Activated gamma-delta T cell treated with Interleukin-2 at 50 U/mL for 16 hours (primary cell): ENCODE measurements at places on chromosomes 6 and 20.

DNA sequence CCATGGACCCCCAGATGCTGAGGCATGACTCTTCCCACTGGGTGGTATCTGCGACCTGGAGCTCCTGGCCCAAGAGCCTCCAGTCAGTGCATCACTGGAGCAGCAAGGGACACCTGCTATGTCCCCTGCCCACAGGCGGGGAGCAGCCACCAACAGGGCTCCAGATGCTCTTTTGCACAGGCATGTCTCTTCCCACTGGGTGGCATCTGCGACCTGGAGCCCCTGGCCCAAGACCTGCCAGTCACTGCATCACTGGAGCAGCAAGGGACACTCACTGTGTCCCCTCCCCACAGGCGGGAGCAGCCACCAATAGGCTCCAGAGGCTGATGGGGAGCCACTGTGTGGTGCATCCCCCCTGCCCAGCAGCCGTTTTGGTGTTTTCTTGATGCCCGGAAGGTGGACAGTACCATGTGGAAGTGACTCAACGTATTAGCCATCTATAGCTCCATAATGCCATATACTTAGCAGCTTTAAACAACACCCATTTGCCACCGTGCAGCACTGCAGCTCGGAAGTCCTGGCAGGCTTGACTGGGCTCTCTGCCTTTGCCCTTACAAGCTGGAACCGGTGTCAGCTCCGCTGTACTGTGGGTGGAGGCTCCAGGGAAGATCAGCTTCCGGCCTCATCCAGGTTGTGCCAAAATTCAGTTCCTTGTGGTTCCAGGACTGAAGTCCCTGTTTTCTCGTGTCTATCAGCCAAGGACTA, 124.9 kb upstream of the CST7 start:
- no peak for DNase-seq

DNA sequence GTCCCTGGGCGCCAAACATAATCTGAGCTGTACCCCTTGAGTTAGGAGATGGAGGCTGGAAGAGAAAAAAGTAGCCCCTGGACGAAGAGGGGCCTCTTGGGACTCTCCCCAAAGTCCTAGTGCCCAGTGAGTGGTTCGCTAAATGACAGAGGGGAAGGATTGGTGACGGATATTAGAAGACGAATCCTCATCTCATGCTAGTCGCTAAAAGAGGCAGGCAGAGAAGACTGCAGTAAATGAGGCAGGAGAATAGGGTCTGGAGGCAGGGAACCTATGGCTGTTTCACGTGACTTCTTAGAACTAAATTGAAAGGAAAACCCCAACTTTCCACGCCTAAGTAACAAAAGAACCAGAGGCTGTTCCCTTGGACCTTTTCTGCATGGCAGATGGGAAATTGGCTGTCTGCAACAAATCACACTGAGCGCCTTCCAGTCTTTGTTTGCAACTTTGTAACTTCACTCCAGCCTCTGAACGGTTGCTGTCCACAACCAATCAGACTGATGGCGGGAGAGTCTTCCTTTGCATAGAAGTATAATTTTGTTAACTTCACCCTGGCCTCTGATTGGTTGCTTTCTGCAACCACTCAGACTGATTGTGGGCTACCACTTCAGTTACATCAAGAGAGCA, 731 bp upstream of the RBL1 start:
- DNase-seq = no peak

DNA sequence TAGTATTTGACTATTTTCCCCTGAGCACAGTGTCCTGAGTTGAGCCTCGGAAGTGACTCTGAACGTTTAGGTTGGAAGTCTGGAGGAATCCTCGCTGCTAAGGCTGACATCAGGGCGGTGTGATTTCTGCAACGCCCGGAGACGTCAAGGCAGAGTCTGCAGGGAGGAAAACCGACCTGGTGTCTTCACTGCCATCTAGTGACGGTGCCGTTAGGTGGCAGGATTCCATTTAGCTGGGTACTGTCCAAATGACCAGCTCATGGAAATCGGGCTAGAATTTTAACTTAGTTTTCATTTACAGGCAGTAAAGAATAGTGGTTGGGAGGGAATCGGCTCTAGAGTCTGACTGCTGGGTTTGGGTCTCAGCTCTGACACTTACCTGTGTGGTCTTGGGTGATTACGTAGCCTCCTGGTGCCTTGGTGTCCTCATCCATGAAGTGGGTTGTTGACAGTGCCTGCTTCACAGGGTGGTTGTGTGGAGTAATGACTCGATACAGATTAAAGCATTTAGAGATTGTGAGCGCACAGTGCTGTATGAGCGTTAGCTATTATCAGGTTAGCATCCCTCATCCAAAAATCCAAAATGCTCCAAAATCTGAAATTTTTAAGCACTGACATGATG, 35.0 kb downstream of the FOXF2 start:
- DNase-seq = no peak

- no peak for DNase-seq
These were observed 291.3 kb upstream of the PRDM1 start for GRCh38 chr6:105794870-105795269.

- DNase-seq = no peak
These were observed at the start of gene R3HDML for GRCh38 chr20:44336725-44337380. Gene R3HDML (plus strand): TSS chr20:44337043. CDS start chr20:44337158, 115 bp downstream.

- DNase-seq = no peak
These were observed 203.9 kb downstream of the HAO1 start for GRCh38 chr20:7736336-7736735.

- DNase-seq = no peak
These were observed 32.6 kb downstream of the KCNQ2 start for GRCh38 chr20:63439866-63440265.

DNA sequence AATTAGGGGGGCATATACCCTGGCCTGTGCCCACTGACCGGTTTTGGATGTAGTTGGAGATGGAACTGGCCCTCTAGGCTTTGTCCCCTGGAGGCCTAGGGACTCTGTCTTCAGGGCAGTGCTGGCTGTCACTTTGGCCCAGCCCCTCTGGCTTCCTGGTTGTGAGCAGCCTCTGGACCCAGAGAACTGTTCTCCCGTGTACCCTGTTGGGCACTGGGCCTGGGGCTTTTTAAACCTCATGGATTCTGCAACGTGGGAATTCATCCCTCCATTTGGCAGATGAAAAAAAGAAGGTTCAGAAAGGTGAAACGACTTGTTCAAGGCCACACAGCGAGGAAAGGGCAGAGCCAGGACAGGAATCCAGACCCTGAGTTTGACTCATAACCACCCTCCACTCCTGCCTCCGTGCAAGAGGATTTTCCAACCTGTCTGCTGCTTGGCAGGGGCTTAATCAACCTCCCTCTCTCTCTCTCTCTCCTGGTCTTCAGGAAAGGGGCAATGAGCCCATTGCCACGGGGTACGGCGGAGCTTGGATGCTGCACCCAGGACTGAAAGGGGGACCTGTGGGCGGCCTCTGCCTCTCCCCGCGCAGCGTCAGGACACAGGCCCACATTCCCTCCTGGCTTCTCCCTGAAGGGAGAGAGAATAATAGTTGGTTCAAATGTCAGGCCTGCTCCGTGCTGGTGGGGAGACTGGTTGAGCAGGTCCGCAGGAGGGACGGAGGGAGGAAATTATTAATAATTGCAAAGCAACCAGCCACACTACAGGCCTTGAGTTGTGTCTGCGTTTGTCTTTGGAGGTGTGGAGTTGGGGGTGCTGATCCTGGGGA, 56.0 kb downstream of the CEBPB start:
- no peak for DNase-seq

DNA sequence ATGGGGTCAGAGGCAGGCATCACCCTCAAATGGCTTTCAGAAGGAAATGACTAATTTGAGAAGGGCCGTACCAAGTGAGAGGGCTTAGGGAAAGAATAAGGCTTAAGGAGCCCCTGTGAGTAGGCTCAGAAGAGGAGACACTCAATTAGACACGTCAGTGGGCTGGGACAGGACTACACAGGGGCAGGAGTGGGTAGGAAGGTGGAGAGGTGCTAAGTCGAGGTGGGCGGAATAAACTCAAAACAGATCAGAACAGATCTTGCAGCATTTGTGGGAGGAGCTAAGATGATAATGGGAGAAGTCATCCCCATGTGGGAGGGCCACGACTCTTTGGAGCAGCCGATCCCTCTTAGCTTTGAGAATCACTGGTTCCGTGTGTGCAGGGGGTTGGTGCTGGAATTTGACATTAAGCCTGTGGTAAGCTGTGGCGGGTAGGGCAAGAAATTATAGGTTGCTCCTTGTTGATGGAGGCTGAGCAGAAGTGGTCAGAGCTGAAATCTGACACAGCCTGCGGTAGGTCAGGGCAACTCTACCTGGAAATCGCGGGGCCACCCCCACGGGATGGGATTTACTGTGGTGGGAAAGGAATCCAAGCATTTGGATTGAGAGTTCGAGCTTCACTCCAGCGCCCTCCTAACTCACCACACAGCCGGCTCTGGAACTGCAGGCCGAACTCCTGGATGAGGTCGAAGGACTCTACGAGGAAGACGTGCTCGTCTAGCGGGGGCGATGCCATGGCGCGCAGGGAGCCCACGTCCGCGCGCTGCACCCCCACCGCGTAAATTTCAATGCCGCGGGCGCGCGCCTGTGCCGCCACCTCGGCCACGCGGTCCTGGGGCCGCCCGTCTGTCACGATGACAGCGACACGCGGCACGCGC, 2.8 kb upstream of the RBPJL start:
- DNase-seq = no peak

GRCh38 chr6:142696123-142697000, 248.6 kb downstream of the HIVEP2 start:
- DNase-seq = no peak

- DNase-seq = no peak
These were observed 95.3 kb downstream of the NFATC2 start for GRCh38 chr20:51447097-51447764.

GRCh38 chr6:35943390-35943789, 22.5 kb upstream of the SRPK1 start:
- DNase-seq = no peak

- no peak for DNase-seq
These were observed 197.6 kb upstream of the THBS2 start for GRCh38 chr6:169451065-169451838.

DNA sequence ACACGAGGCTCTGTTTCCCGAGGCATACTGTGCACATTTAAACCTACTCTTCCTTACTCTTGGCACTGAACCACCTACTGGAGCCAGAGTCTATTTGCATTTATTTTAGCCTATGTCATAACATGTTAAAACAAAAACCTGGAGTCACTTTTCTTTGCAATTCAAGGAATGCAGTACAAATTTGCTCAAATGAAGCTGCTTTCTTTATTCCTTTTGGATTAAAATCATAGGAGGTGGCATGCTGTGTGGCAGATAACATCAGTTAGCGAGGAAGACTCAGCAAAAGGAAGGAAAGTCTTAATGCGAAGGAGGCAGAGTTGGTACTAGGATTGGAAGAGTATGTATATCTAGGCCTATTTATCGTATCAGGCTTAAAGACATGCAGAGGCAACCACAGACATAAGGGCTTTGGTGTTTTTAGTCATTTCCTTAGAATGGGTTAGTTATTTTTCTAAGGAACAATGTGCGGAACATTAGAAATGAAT, 92.9 kb downstream of the SAMD3 start:
- no peak for DNase-seq

DNA sequence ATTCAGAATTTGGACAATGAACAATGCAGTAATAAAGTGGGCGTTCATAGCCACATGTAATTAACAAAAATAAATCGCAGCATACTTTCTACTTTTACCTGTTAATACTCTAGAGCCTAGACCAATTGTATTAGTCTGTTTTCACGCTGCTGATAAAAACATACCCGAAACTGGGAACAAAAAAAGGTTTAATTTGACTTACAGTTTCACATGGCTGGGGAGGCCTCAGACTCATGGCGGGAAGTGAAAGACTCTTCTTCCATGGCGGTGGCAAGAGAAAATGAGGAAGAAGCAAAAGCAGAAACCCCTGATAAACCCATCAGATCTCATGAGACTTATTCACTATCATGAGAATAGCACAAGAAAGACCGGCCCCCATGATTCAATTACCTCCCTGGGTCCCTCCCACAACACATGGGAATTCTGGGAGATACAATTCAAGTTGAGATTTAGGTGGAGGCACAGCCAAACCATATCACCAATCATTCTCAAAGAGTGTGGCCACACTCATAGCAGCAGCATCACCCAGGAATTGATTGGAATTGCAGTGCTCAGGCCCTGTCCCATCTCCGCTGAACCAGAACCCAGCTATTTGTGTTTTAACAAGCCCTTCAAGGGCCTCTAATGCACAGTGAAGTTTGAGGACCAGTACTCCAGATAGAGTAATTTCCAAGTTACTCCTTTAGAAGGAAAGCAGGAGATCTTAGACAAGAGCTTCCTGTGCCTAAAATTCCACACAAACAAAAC, 650.0 kb downstream of the KIF16B start:
- no peak for DNase-seq

- DNase-seq = no peak
These were observed 9.3 kb downstream of the TRAPPC3L start for GRCh38 chr6:116536216-116536621.

DNA sequence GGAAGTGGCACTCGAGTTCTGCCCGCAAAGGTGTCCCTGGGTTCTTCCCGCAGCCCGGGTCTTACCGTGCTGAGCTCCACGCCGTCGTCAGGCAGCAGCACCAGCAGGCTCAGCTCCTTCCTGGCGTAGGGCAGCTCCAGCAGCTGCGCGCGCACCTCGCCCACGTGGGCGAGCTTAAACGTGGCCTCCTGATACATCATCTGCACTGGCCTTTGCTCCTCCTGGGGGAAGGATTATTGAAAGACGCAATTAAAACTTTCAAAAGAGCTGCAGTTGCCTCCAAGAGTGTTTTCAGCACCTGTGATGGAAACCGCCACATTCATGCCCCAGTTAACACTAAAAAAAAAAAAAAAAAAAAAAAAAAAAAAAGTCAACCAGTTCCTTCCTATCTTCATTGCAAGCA, 11.3 kb downstream of the SERPINB9 start:
- no peak for DNase-seq

- DNase-seq = no peak
These were observed 60.6 kb downstream of the ADNP start for GRCh38 chr20:50870561-50871161.

DNA sequence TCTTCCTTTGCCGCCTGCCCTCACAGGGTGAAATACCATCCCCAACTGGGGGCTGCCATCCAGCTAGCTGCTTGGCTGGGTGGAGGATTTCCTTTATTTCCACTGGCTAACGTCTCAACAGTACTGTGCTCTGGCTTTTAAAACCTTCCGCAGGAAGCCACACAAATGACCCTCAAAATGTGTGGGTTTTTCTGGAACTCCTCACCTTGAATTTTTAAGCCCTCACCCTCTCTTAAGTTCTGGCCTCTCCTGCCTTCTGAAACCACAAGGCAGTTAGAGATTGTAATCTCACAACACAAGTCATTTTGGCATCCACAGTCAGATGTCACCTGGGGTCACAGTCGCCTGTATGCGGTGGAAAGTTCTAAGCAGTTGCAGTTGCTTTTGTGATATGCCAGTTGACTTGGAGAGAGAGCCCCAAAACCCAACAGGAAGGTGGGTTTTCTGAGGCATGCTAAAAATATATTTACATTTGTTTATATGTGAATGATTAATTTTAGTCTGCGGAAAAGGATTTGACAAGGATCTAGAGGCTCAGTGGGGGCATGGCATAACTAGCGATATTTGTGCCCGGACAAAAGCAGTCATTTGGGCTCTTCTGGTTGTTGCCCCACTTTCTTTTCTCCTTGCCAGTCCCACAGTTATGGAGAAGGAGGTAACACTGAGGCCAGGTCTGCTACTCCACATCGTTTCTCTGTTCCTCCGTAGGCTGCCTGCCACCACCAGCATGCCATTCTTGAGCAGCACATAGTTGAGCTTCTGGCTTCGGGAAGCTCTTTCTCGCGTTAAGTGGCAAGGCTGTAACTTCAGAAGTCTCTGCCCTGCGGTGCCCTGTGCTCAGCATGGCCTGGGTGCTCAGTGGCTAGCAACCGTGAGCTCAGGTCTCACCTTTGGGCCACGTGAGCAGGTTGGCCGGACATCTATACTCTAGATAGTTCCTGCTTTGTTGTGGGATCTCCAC, 335.3 kb downstream of the CD83 start:
- peak; percentile 39 for DNase-seq

GRCh38 chr6:34615574-34616226, 59.6 kb upstream of the SPDEF start:
- no peak for DNase-seq
